ENCODE measurements at places on chromosomes 16 and 17.

GRCh38 chr16:1297018-1297696 is 12.3 kb upstream of the UBE2I start:
- no peak for DNase-seq

- no peak for DNase-seq
Measured at GRCh38 chr17:28665994-28666393, 4.0 kb downstream of the SUPT6H start.

DNA sequence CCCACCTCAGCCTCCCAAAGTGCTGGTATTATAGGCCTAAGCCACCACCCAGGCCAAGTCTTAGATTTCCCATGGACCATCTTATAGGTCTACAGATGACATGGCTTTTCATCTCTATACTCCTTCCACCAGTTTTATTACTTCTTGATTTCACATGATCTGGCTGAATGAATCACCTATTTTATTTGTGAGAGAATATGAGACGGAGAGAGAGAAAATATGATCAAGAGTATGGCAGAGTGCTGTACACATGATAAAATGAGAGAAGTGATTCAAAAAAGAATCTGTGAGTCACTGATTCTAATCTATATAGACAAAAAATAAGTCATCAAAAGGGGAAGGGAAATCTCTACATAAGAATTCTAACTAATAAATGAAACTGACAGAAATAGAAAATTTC is 13.7 kb downstream of the ACSM1 start:
- DNase-seq, result no peak

GRCh38 chr17:47299239-47299910 is 24.4 kb upstream of the EFCAB13 start:
- no peak for DNase-seq
